Nasal cavity respiratory epithelium epithelial cell of viscerocranial mucosa (primary cell): ENCODE measurements at places on chromosomes 5 and 9. TPM values are rescaled to one million over a fixed set of nuclear protein-coding genes. Genes with fewer than 3 reads are reported as not detected.

The TAF11L9 gene
- not detected in 2 replicates for total RNA-seq

The COL15A1 gene
- 0.07 TPM in 1 of 2 replicates, not detected in the other for total RNA-seq

The DPP7 gene
- 62.2 and 81.7 TPM in 2 replicates for total RNA-seq

The ANKRD31 gene
- total RNA-seq = 0.21 and 0.34 TPM in 2 replicates

The KIAA0825 gene
- total RNA-seq = 1.0 and 3.4 TPM in 2 replicates

The SPINK4 gene
- not detected in 2 replicates for total RNA-seq

The PAIP1 gene
- 144 and 152 TPM in 2 replicates for total RNA-seq

The SHISAL2B gene
- total RNA-seq = not detected in 2 replicates

The CDKN2A gene
- total RNA-seq = 19.5 and 21.2 TPM in 2 replicates

The CATSPER3 gene
- 0.21 and 0.34 TPM in 2 replicates for total RNA-seq

The IFNA21 gene
- not detected in 2 replicates for total RNA-seq

The PLAA gene
- 32.5 and 55.0 TPM in 2 replicates for total RNA-seq

The PCDHGA3 gene
- under 0.01 and 0.36 TPM in 2 replicates for total RNA-seq

The ANKRD18B gene
- 8.0 and 13.7 TPM in 2 replicates for total RNA-seq

The TLE4 gene
- total RNA-seq = 8.2 and 14.1 TPM in 2 replicates

The LRSAM1 gene
- total RNA-seq = 10.3 and 14.8 TPM in 2 replicates

The CNTFR gene
- not detected in 2 replicates for total RNA-seq

The DDX4 gene
- under 0.01 TPM in 1 of 2 replicates, not detected in the other for total RNA-seq

The PLGRKT gene
- 20.7 and 32.1 TPM in 2 replicates for total RNA-seq

The IFNA13 gene
- not detected in 2 replicates for total RNA-seq

The ANKRD18A gene
- total RNA-seq = 1.0 and 1.9 TPM in 2 replicates

The ERCC6L2 gene
- total RNA-seq = 40.7 and 76.0 TPM in 2 replicates

The AMBP gene
- not detected in 2 replicates for total RNA-seq

The ABL1 gene
- 23.2 and 60.7 TPM in 2 replicates for total RNA-seq

The SLC6A3 gene
- total RNA-seq = not detected in 2 replicates

The DMRT3 gene
- total RNA-seq = not detected in 2 replicates

The TCF7 gene
- under 0.01 and 0.36 TPM in 2 replicates for total RNA-seq

The SIGMAR1 gene
- total RNA-seq = 64.6 and 84.9 TPM in 2 replicates

The BTNL3 gene
- total RNA-seq = not detected in 2 replicates

The BRINP1 gene
- 0.34 and 14.4 TPM in 2 replicates for total RNA-seq

The REEP2 gene
- total RNA-seq = 0.34 and 2.8 TPM in 2 replicates

The ZNG1A gene
- 34.9 and 50.3 TPM in 2 replicates for total RNA-seq

The ELOVL7 gene
- 11.5 and 42.0 TPM in 2 replicates for total RNA-seq

The CORO2A gene
- 35.5 and 45.8 TPM in 2 replicates for total RNA-seq

The PCDHGC5 gene
- 0.34 and 1.1 TPM in 2 replicates for total RNA-seq
